ENCODE measurements at places on chromosomes 13 and 19.

- DNase-seq = no peak
These were observed 149.5 kb downstream of the PTPRS start for GRCh38 chr19:5191091-5191490.

DNA sequence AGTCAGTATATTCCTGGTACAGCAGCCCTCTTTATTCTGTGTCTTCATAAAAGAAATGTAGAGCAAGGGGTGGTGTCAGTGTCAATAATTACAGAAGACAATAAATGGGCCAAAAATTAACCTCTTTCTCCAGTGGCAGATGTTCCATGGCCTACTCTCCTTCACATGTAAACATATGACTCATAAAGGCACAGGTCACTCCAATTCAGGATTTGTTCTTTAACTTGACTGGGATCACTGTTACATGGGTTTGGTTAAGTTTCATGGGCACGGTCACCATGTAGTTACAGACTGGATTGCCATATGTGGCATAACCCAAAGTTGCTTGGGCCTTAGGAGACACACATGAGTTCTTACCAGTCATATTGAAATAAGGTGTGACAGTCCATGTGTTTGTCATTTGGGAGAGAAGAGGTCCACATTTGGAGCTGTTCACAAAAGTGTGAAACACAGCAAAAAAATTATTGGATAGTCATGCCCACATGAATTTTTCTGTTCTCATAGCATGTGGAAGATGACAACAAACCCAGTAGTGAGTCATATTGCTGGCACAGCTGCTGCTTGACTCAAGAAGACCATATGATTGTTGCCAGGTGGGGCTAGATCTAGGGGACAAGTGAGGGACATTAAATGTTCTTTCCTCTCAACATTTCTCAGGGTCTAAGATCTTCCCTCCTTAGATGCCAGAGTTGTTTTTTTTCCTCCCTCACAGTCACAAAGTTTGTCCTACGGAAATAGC, 68.1 kb upstream of the HTR2A start:
- no peak for DNase-seq

DNA sequence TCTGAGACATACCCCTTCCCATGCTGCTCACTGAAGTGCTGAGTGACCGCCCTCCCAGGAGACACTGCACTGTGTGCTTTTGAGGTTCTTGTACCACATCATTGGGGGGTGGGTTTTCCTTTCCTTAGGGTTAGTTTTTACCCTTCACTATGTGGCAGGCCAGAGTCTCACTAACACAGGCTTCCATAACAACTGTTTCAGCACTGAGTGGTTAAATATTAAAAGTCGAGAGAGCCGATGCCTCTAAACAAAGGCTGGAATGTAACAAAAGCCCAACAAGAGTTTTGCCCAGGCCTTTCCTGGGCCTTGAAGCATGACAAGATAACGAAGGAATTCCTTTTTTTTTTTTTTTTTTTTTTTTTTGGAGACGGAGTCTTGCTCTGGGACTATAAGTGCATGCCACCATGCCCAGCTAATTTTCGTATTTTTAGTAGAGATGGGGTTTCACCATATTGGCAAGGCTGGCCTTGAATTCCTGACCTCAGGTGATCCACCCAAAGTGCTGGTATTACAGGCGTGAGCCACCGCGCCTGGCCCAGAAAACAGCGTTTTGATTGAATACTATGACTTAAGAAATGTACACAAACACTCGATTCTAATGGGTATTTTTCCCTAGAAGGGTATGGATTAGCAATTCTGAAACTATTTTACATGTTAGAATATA, 46.5 kb downstream of the ZNF823 start:
- DNase-seq = no peak

DNA sequence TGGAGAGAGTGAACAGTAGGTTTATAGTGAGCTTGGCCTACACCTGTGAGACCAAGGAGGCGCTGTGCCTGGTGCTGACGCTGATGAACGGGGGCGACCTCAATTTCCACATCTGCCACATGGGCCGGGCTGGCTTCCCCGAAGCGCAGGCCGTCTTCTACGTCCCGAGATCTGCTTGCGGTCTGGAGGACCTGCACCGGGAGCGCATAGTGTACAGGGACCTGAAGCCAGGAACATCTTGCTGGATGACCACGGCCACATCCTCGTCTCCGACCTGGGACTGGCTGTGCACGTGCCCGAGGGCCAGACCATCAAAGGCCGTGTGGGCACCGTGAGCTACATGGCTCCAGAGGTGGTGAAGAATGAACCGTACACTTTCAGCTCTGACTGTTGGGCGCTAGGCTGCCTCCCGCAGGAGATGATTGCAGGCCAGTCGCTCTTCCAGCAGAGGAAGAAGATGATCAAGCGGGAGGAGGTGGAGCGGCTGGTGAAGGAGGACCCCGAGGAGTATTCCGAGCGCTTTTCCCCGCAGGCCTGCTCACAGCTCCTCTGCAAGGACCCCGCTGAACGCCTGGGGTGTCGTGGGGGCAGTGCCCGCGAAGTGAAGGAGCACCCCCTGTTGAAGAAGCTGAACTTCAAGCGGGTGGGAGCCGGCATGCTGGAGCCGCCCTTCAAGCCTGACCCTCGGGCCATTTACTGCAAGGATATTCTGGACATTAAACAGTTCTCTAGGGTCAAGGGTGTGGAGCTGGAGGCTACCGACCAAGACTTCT, 139.0 kb downstream of the ZDHHC20 start:
- no peak for DNase-seq

All from B cell (primary cell).